HT1080 (cell line): ENCODE measurements at places on chromosomes 6 and 20. TPM values are rescaled to one million over a fixed set of nuclear protein-coding genes. Genes with fewer than 3 reads are reported as not detected.

Gene FAM83C
- not detected in 2 replicates for total RNA-seq

Gene IL17A
- not detected in 2 replicates for total RNA-seq

Gene LY6G6D
- not detected in 2 replicates for total RNA-seq

Gene KIAA0408
- total RNA-seq = 0.06 and 0.23 TPM in 2 replicates

Gene ANKRD6
- total RNA-seq = 1.0 and 1.2 TPM in 2 replicates

Gene CDH4
- 9.0 and 10.8 TPM in 2 replicates for total RNA-seq

Gene ROMO1
- total RNA-seq = 213 and 561 TPM in 2 replicates

Gene OPN5
- not detected in 2 replicates for total RNA-seq

Gene CPXM1
- total RNA-seq = not detected in 2 replicates

Gene ESR1
- 0.03 TPM in 1 of 2 replicates, not detected in the other for total RNA-seq

Gene TNFRSF21
- 35.5 and 47.5 TPM in 2 replicates for total RNA-seq

Gene IFNGR1
- 17.1 and 19.1 TPM in 2 replicates for total RNA-seq

Gene EFCAB8
- total RNA-seq = not detected in 2 replicates

Gene ME1
- 12.1 and 22.0 TPM in 2 replicates for total RNA-seq

Gene OVOL2
- total RNA-seq = 0.34 TPM in 1 of 2 replicates, not detected in the other

Gene EYS
- total RNA-seq = 0.20 and 0.87 TPM in 2 replicates

Gene EYA2
- not detected in 2 replicates for total RNA-seq

Gene TNF
- not detected in 2 replicates for total RNA-seq

Gene ADGRF5
- total RNA-seq = 2.9 and 6.0 TPM in 2 replicates

Gene LAMA5
- 12.1 and 20.1 TPM in 2 replicates for total RNA-seq

Gene ABT1
- total RNA-seq = 25.4 and 28.9 TPM in 2 replicates

Gene WTAP
- total RNA-seq = 100 and 114 TPM in 2 replicates

Gene LPA
- not detected in 2 replicates for total RNA-seq

Gene LRRC73
- 0.07 and 0.77 TPM in 2 replicates for total RNA-seq

Gene HEY2
- total RNA-seq = 0.16 and 0.23 TPM in 2 replicates

Gene PAK5
- total RNA-seq = not detected in 2 replicates

Gene SLC22A2
- not detected in 2 replicates for total RNA-seq

Gene OR2B3
- total RNA-seq = not detected in 2 replicates
